LHCN-M2 (cell line): ENCODE measurements at places on chromosomes 12 and 14. TPM values are rescaled to one million over a fixed set of nuclear protein-coding genes. Genes with fewer than 3 reads are reported as not detected.

- DNase-seq = no peak
Observed at GRCh38 chr14:77543240-77543551, 44.6 kb upstream of the ISM2 start.

ANHX gene
- not detected in 2 replicates for total RNA-seq

DNA sequence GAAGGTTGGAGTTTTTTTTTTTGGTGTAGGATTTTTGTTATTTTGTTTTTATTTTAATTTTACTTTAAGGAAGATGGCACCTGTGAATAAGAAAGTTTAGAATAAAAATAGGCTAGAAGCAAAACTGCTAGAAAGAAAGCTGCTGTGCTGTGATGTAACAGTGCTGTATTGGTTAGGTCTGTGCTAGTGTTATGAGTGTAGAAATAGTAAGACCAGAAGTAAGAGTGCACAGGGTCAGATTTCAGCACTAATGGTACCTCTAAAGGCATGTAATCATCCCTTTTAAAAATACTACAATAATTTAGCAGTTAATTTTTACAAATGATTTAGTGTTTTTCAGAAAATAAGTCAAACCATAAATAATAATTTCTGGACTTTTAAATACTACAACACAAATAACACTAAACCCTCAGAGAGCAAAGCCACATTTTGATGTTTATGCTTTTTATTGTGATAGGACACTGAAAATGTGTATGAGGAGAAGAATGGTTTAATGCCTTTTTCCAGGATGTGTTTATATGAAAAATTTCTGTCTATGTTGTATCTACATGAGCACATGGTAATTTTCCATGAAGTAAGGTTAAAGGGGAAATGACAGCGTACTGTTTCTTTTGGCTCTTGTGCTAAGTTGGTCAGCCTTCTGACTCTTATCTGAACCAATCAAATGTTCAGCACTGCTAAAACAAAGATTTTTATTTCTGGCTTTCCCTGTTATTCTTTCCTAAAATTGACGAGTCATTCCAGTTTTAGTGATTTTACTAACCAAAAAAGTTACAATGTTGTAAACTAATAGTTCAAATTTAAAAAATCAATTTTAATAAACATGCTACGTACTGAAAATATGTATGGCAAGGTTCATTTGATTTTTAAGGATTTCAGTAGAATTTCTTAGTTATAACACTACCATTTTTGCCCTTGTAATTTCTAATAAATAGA lies 96.1 kb downstream of the PPHLN1 start:
- DNase-seq = peak; percentile 56

DNA sequence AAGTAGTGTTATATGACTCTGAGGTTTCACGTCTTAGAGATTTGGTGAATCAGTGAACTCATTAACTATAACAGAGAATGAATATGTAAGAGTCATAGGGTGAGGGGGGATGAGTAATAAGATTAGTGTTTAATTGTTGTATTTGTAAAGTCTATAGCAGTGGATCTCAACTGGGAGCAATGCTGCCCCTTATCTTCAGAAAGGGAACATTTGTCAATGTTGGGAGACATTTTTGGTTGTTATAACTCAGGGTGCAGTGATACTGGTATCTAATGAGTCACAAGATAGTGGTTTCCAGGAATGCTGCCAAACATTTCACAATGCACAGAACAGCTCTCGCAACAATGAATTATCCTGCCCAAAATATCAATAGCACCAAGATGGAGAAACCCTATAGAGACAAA lies 1193.7 kb downstream of the GALC start:
- peak; percentile 96 for DNase-seq

MIPOL1 gene
- total RNA-seq = 9.9 and 12.4 TPM in 2 replicates

GRCh38 chr14:89851106-89851505 lies 103.4 kb downstream of the EFCAB11 start:
- no peak for DNase-seq

DNA sequence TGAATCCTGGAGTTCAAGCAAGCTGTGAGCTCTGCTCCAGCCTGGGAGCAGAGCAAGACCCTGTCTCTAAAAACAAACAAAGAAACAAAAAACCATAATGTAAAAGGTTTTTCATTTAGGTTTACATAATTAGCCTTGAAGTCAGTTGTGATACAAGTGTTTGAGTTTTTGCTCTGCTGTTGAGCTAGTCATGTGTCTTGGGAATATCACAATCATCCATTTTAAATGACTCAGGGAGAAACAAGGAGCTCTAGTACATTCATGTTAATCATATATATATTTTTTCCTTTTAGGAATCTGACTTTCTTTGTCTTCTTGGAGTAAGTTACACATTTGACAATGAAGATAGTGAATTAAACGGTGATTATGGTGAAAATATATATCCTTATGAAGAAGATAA lies 12.9 kb downstream of the MIA2 start:
- peak; percentile 43 for DNase-seq

DNA sequence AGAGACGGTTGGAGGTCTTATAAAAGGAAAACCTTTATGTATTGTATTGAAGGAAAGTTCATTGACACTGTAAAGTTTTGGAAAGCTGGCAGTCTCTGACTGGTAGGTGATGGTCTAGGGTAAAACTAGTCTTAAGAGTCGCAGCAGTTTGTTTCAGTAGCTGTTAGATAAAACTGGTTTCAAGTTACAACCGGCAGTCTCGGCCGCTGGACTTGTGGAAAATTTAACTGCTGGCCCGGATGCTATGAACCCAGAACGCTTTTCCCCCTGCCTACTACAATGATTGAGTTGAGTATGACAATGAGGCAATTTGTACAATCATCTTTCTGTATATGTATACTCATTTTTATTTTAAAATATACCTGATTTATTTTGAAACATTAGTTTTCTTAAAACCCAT lies 1426.9 kb downstream of the AACS start:
- no peak for DNase-seq

- no peak for DNase-seq
Observed at GRCh38 chr12:76909290-76909689, 30.5 kb upstream of the CSRP2 start.

ERP27 gene
- total RNA-seq = not detected in 2 replicates

- peak; percentile 38 for DNase-seq
Observed at GRCh38 chr12:81668475-81668874, 90.7 kb downstream of the PPFIA2 start.

- no peak for DNase-seq
Observed at GRCh38 chr12:84336231-84336630, 576.4 kb downstream of the SLC6A15 start.

- DNase-seq = peak; percentile 43
Observed at GRCh38 chr12:24425601-24425970, 476.1 kb upstream of the SOX5 start.

DNA sequence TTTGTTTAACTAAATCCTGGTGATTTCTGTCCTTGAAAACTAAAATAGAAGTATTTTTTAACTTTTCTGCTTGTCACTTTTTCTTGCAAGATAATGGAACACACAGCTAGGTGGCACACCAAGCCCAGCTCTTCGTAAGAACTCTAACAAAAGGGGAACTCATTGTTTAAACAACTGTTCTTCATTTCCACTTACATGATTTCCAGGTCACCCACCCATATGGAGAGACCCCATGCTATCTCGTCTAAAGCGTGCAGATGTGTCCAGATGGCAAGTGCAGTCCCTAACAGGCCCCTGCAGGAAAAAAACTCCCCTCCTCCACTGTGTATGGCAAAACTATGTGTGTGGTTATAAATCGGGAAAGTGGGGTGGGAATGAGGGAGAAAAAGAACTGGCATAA lies 43.3 kb upstream of the NT5DC3 start:
- DNase-seq = peak; percentile 50

DNA sequence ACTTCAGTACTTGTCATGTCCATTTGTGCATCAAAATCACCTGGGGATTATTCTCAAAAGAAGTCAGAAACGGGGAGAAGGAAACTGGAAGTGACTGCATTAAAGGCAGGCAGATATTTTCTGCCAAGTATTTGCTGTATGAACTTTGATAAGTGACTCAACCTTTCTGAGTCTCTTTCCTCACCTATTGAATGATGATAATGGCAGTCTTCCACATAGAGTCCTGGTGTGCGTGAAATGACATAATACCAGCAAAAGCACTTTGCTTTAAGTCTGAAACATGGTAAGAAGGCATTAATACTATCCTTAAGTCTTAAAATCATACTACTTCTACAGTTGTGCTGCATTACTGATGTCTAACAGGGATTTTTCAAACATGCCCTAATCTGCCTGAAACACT lies 278.5 kb downstream of the ADAMTS20 start:
- no peak for DNase-seq

CLEC4A gene
- 0.77 TPM in 1 of 2 replicates, not detected in the other for total RNA-seq

DNA sequence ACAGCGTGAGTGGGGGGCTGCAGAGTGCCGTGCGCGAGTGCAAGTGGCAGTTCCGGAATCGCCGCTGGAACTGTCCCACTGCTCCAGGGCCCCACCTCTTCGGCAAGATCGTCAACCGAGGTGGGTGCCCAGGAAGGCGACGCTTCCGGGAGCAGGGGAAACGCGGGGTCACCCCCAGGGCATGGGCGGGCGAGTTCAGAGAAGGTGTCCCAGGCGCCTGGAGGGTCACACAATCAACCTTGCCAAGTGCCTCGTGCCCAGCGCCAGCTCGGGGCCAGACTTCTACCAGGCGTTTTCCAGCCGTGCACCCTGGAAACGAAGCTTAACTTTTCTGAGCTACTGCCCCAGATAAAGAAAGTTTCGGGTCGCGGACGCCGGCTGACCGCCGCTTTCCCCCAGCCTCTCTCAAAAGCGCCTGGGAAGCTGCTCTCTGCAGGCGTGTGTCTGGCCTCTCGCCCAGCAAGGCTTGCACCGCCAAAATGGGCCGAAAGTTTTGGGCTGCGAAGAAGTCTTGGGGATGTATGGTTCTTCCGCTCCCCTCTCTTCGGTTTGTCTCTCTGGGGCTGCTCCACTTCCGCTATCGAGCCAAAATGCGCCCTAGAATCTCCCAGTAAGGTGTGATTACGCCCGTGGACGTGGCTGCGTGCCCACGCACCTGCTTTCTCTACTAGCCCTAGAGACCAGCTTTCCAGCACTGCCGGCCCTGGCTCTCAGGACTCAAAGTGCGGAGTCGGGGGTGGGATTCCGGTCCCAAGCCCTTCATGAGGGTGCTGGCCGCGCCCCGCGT lies 1.7 kb downstream of the WNT1 start:
- no peak for DNase-seq

- no peak for DNase-seq
Observed at GRCh38 chr12:122979908-122980182, 636 bp upstream of the ARL6IP4 start.

DNA sequence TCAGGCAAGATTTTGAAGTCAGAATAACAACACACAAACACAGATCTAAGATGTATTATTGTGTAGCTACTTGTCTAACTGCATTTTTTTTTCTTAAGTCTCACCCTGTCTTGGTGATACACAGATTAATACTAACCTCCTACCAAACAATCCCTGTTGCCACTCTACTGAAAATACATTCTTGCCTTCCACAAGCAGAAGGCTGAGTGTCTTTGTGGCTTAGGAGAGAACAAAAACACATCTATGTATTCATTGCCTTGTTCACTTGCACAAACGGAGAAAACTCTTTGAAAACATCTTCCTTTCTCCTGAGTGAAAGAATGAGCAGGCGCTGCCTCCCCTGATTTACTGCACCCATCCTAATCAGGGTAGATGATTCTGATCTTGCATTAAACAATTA lies 642.2 kb downstream of the DIO2 start:
- DNase-seq = no peak

DNA sequence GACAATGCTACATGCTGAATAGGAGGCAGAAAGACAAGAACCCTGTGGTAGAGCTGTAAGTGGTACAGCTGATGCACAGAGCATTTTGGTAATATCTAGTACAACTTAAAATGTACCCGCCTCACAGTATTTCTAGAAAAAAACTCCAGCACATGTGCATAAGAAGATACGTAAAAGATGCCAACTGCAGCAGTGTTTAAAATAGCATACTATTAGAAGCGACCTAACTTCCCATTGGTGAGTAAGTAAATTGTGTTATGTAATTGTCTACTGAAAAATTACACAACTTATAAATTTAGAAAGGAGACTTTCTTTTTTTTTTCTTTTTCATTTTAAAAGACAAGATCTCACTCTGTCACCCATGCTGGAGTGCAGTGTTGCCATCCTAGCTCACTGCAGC lies 114.3 kb upstream of the CAND1 start:
- DNase-seq = no peak

GRCh38 chr12:67067453-67068203 lies 201.5 kb upstream of the CAND1 start:
- no peak for DNase-seq

GRCh38 chr14:79466938-79467527 lies 744.3 kb downstream of the DIO2 start:
- DNase-seq = peak; percentile 6

GRCh38 chr14:80055667-80056496 lies 155.4 kb downstream of the DIO2 start:
- peak; percentile 43 for DNase-seq

- DNase-seq = no peak
Observed at GRCh38 chr14:72644038-72644437, 249.9 kb downstream of the DPF3 start.

DNA sequence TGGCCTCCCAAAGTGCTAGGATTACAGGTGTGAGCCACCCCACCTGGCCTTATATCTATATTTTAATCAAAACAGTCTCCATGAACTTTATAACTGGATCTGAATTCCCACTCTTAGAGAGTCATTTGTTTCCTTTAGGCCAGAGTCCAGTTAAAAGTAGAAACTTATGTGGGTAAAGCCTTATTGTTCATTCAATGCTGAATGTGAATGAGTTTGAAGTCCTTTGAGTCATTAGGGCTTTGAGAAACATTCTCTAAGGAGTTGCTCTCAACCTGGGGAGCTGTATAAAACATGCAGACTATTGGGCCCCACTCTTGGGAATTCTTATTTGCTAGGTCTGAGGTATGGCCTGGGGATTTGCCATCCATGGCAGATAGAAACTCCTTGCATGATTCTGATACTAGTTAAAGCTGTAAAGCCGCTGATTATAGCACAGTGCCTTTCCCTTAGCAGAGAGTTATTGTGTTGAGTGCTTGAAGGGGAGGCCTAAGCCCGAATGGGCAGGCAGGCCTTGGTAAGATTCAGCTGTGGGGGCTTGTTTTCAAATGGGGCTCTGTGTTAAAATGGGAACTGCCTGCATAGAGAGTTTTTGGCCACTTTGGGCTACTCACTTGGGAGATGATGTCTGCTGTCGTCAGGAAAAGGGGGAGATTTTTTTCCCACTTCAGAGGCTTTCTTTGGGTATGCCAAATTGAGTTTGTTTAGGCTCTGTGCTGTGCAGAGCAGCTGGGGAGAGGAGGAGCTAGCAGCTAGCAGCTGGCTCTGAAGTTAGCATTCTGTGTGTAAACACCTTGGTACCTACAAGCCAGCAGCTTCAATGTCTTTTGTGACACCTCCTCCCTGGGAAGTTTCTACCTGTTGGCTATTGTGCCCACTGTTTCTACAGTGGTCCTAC lies 117.5 kb downstream of the DACT1 start:
- no peak for DNase-seq

GRCh38 chr12:110597885-110598284 lies 14.8 kb upstream of the PPTC7 start:
- DNase-seq = no peak

- DNase-seq = peak; percentile 44
Observed at GRCh38 chr14:104600141-104600643, 4.4 kb downstream of the TMEM179 start.
